Activated T-cell treated with anti-CD3 and anti-CD28 coated beads, Interleukin-2, amount 50 U/mL, for 72 hours (primary cell): ENCODE measurements at places on chromosomes 6 and 20. TPM values are rescaled to one million over a fixed set of nuclear protein-coding genes. Genes with fewer than 3 reads are reported as not detected.

GRCh38 chr6:20610636-20611370 lies 76.5 kb downstream of the CDKAL1 start:
- no peak for DNase-seq

DNA sequence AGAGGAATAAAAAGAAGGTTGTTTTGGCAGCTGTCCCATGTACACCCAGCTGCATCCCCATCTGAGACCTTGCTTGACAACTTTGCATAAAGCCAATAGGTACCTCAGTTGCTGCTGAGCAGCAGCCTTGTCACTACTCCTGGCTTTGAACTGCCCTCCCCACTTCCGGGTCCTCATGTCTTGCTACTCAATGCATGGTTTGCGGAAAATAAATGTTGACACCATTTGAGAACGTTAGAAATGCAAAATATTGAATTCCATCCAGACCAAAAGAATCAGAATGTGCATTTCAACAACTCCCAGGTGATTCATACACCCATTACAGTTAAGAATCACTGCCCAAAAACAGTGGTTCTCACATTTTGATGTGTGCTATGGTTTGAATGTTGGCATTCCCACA lies 32.9 kb downstream of the GPX5 start:
- DNase-seq: no peak

DNA sequence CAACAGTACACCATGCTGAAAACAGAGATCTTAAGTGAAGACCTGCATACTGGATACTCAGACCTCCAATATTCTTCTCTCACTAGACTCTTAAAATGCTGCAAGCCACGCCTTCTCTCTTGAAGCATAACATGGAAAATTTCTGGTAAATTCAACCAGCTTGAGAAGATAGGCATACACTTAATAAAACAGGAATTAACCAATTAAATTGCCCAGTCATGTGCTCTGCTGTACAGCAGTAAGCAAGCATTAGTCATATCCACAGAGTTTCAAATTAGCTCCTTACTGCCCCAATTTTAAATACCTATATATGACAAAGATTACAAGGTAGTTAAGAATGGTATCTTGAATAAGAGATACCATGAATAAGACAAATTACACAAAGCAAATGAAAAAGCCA lies 53.8 kb downstream of the C6orf58 start:
- no peak for DNase-seq

NOX3 gene
- total RNA-seq: not detected

CD40 gene
- 3.6 TPM for total RNA-seq
